Cerebellar cortex (tissue), 1 donor: ENCODE measurements at places on chromosomes 3 and 15.
A peak's percentile ranks its signal among the peaks of the same experiment; 100 is the strongest.

GRCh38 chr3:139288266-139288821 lies 55.5 kb upstream of the MRPS22 start:
- DNase-seq, result no peak

DNA sequence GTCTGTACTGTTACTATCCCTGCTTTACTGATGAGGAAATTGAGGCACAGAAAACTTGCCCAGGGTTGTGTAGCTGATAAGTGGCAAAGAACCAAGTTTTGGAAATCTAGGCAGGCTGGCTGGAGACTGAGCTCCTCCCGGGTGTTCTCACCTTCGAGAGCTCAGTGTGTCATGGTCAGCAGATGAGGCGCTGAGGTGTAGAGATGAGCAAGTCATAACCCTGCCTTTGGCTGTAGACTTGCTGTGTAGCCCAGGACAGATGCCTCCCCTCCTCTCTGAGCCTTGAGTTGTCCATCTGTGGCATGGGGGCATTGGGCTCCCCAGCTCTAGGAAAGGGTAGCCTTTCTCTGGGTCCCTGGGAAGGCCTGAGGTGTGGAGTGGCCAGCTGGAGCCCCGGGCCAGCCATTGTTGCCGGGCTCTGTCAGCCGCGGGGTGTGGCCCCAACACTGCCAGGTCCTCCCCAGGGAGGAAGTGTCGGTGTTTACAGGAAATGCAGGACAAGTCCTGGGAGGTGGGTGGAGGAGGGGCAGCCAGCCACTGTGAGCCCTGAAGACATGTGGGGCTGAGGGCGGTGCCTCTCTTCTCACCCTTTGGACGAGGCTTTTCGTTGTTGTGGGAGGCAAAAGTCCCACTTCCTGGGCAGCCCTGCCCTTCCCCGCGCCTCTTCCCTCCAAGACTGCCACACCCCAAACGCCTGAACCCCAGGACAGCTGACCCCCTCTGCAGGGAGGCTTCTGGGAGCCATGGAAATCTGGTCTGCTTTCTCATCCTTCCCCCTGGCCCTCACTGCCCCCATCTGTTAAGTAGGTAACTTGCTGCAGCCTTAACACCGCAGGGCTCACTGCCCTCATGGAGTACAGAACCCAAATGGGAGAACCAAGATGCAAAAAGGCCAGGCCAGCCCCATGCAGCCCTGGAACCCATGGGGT lies 29.1 kb downstream of the FGD5 start:
- DNase-seq, result no peak

DNA sequence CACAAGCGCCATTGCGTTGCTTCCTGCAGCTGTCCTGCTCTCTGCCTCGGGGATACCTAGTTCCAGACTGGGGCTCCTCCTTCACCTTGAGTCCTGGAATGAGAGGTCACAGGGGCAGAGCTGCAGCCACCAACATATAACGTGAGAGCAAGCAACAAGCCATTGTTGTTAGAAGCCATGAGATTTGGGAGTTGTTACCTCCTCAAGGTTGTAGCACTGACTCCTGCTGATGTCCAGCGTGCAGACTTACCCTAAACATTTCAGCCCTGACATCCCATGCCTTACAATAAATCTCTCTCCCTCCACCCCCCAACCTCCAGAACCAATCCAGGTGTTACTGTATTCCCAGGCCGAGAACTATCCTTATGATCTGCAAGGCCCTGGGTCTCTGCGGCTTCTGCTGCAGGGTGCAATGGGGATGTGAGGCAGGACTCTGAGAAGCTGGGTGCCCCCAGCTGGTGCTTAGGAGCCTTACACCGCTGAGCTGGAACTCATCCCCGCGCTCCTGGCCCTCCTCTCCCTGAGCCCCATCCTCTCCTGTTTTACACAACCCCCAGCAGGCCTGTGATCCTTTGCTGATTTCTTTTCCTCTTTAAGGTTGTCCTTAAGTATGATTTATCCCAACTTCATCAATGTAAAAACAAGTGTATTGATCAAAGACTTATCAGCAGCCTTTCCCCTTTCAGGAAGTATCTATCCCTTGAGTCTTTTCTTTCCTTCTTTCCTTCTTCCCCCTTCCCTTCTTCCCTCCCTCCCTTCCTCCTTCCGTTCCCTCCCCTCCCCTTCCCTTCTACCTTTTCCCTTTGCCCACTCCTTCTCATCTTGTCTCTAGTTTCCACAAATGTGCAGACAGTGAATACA lies 84.2 kb upstream of the ABHD2 start:
- DNase-seq, result peak; percentile 41

- DNase-seq, result no peak
These were observed 165.1 kb upstream of the GOLIM4 start for GRCh38 chr3:168260859-168261258.

GRCh38 chr3:30764281-30764680 lies 130.2 kb downstream of the GADL1 start:
- DNase-seq, result no peak

- DNase-seq, result peak; percentile 74
These were observed 50.8 kb downstream of the LYSMD4 start for GRCh38 chr15:99682455-99682854.

- DNase-seq, result no peak
These were observed 403.6 kb downstream of the TIGIT start for GRCh38 chr3:114697401-114697800.

- DNase-seq, result peak; percentile 61
These were observed 15.2 kb downstream of the IVD start for GRCh38 chr15:40420793-40421192.

- no peak for DNase-seq
These were observed 17.1 kb upstream of the RFC4 start for GRCh38 chr3:186823386-186823785.

GRCh38 chr15:84671211-84671610 lies 13.2 kb upstream of the NMB start:
- DNase-seq, result no peak

- DNase-seq, result no peak
These were observed 153.8 kb downstream of the ADAM10 start for GRCh38 chr15:58595516-58596263.

DNA sequence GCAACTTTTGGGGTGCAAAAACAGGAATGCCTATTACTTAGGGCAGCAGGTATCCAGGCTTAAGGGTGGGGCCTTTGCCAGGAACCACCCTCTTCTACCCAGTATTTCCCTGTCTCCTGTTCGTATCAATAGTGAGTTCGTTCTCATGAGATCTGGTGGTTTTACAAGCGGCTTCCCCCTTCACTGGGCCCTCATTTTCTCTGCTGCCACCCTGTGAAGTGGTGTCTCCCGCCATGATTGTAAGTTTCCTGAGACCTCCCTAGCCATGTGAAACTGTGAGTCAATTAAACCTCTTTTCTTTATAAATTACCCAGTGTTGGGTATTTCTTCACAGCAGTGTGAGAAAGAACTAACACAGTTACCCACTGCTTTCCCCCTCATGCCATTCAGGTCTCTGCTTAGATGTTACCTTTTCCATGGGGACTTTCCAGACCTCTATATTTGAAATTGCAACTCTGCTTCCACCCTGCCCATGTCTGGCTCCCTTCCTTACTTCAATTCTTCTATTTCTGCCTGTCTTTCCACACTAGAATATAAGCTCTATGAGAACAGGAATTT lies 23.9 kb upstream of the TRA2B start:
- DNase-seq, result no peak

DNA sequence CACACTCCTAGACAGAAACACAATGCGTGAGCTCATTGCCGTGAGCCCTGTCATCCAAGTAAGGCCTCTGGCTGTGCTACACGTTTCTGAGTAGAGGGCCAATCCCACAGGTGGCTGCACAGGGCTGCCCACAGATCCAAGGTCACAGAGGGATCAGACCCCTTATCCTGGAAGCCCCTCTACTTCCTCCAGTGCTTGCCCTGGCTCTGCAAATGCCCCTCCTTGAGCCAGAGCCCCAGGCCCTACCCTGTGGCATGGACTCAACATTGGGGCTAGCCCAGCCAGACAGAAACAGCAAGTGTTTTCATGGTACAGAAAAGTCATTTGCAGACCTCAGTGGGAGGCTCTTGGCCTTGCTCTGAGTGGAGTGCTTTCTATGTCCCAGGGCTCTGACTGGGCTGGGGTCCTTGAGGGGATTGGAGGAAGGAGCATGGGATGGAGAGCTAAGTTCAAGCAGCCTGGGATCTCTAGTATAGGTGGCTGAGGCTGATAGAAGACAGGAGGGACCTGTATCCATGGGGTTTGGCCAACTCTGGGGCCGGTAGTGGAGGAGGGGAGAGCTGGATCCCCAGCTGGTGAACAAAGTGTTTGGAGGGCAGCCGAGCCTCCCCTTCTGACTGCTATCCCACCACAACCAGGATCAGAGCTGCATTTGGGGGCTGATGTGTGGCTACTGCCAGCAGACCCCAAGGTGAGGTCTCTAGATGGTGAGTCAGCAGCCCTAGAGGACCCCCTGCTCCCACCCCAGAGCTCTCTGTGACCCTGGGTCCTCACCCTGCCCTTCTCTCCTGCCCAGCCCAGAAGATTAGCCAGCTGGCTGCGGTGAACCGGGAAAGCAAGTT lies 38.7 kb downstream of the GOLGA6A start:
- no peak for DNase-seq

- peak; percentile 43 for DNase-seq
These were observed 34.6 kb upstream of the AEN start for GRCh38 chr15:88586401-88587162.
